Kidney glomerular epithelial cell (primary cell): ENCODE measurements at places on chromosomes 3 and 15.

DNA sequence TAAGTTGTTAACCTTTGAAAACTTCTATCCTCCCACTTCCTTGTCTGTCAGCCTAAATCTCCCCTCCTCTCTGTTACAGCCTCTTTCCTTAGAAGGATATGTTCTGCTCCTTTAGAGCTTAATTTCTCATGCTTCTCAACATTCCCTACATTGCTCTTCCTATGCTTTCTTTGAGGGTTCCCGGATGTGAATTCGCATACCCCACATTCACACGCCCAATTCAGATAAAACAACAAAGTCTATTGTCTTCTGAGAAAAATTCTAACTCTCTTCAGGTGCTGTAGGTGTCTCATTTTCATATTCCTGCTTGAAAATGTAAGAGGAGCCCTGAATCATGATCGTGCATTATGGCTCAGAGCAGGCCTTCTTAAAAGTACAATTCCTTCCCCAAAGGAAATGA lies 171.8 kb upstream of the DPH6 start:
- DNase-seq, result no peak

DNA sequence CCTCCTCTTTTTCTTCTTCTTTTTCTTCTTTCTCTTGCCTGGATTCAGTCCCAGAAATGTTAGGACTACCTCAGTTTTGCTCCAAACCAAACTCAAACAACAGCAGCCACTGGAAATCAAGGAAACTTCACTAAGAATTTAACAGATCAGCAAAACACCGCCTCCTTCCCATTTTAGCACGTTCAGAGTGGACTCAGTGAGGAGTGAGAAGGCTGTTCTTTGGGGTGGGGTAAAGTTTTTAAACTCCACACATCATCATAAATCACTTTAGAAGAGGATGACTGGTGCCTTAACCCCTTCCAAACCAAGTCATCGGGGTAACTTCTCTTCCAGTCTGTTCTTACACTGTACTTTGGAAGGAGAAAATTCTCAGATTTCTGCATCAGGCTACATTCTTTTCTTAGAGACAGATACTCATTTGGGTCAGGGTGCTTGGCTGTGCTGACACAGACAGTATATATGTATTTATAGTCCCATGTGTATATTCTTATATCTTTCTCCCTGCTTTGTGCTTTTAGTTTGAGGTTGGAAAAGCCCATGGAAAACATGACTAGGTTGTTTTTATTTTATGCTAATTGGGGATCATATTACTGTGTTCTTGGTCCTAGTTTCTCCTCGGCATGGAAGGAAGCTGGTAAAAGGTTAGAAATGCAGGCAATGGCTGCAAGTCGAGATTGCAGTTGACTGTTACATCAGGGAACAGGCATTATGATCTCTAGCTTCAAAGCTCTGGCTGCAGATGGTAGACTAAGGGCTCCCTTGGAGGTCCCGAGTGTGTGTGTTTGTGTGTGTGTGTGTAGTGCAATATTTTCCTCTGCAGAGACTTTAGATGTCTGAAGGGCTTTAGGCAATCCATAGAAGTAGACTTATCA lies at the start of gene CCDC80:
TSS of gene CCDC80 (minus strand) at position 214 of the 872 bp plus-strand sequence. CDS start 1,238 bp downstream, outside the sequence.
- DNase-seq, result peak; percentile 91

DNA sequence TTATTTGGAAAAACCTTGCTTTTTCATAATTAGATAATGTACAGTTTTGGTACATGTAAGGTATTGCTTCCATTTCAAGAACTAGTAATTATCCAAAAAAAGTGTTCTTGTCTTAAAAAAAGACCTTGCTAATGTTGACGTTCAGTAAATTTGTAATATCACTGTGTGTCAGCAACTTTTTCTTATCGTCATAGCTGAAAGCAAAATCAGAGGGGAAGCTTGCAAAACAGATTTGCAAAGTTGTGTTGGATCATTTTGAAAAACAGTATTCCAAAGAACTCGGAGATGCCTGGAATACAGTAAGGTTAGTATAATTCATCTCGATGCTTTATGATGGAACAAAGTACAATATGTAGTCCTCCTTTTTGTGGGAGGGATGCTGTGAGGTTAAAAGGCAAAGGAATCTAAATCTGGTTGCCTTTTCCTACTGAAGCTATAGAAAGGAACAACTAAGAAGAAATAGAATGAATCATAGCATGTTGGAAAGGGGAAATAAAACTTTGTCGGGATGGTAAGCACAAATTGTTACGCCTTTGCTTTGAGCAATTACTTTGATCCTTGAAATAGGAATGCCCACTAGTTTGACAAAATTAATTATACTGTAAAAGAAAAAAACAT lies 1.5 kb downstream of the NSUN3 start:
- DNase-seq, result no peak

- peak; percentile 74 for DNase-seq
These were observed 777 bp upstream of the EIF4A2 start for GRCh38 chr3:186782542-186783057.

DNA sequence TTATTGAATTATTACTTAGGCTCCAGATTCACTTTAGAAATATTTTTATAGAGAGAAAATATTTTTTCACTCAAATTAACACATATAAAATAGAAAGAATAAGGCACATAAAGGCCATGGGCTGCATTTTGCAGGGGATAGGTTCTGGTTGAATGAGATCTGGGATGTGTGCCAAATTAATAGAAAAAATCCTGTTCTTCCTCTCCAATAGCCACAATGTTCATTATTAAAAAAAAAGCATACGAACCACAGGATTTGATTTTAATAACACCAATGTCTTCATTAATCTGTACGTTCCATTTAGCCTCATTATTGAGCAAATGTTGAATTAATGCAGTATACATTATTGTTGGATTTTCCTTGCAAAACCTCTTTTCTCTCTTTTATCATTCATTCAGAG lies 622.8 kb upstream of the AGTR1 start:
- DNase-seq, result no peak

- no peak for DNase-seq
These were observed 46.6 kb upstream of the RASGRP1 start for GRCh38 chr15:38611228-38611627.

DNA sequence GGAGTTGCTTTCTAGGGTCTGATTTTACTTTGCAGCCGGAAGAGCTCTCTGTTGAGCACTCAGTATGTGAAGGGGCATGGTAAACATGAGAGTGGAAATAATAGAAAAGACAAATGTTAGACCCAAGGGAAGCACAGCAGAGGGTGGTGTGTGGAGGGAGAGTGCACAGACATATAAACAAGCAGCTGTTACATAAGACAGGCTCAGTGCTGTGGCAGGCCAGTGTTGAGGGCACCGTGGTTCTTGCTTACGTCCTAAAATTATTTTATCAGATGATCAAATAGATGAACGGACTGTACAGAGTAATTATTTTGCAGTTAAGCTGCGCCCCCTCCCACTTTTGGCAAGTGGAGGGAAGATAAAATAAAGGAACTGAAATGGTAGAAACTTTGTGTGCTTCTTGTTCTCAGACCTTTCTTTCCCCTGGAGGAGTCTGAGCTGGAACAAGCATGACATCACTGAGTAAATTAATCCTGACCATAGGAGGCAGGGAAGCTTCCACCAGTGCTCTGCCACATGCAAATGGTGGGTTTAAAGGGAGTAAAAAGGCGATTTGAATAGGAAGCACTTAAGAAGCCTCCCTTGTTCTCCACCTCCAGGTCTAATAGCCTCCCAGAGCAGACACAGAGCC lies 205.6 kb downstream of the IL20RB start:
- no peak for DNase-seq
